Ecto neural progenitor cell (in vitro differentiated cells): ENCODE measurements at places on chromosomes 7 and 10.

GRCh38 chr7:25815711-25816110 is 336.3 kb upstream of the NFE2L3 start:
- no peak for DNase-seq

DNA sequence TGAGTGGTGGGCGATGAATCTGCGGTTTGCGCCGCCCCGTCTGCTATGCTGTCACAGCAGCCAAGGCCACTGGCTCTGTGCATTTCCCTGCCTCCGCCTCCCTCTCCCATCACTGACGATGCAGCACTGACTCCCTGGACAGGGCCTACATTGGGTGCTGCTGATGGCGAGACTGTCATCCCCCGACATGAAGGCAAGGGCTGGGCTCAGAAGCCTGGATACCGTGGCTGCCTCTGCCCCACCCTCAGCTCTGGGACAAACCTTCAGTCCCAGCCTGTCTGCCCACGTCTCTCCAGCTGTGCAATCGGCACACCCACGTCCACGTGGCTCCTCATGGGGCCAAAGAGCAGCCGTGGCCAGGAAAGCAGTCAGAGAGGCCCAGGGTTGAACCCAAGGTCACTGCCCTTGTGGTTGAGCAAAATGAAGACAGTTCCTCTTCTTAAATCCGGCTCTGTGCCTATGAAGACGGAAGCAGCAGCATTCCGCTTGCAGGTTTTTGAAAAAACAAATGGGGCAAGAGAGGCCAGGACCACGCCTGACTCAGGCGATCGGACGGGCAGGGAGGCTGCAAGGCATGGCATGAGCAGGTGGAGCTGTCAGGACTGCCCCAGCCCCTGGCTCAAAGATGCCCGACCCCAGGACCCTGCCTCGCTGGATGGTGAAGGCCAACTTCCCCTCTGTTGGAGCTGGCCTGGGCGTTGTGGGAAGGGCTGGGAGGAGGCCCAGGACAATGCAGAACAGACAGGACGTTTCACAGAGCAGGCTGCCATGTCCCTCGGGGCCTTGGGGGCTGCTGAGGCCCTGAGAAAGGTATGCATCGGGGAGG is 517.5 kb downstream of the DNAJB6 start:
- no peak for DNase-seq

DNA sequence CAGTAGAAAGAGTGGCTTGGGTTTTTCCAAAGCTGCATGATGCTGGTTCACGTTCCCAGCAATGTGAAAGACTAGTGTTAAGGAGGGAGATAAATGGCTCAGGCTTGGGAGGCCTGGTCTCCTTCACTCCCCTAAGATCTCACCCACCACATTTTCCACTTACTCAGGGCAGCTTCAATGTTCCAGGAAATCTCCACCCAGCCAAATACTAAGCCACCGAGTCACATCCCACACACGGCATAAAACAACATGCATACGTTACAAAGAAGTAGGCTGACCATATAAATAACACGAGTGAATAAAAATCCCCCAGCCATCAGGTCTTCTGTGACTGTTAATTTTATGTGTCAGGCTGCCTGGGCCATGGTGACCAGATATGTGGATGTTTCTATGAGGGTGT is 303.5 kb downstream of the SFMBT2 start:
- no peak for DNase-seq

DNA sequence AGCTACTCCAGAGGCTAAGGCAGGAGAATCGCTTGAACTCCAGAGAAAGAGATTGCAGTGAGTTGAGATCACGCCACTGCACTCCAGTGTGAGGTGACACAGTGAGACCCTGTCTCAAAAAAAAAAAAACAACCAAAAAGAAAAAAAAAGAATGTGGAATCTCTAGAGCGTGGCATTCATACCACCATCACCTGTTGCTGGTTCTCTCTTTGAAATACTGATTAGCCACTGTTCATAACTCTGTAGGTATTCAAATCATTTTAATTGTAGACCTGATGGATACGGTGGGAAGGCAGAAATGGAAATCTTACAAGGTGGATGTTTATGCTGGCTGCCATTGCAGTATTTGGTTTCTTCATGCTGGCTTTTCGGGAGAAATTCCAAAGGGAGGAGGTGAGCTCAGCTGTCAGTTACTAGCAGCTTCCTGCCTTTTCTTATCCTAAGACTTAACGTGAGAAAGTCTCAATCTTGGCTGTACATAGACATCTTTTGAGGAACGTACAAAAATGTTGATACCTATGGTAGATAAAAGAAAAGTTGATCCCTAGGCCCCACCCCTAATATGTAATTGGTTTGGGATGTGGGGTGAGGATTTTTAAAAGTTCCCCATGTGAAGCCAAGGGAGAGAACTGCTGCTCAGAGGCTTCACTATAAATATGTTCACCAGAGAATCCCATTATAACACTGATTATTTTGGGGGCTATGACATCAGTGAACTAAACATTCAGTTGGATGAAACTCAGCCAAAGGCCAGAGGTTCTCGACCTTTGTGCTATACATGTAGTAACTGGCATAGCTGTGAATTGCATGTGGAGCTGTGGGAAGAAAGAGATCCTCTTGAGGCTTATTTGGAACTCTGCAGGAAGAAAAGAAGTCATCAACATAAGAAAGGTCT is 26.9 kb upstream of the MKLN1 start:
- DNase-seq: no peak

- peak; percentile 71 for DNase-seq
Measured at GRCh38 chr10:124743191-124744101, 732 bp downstream of the FAM53B start.

DNA sequence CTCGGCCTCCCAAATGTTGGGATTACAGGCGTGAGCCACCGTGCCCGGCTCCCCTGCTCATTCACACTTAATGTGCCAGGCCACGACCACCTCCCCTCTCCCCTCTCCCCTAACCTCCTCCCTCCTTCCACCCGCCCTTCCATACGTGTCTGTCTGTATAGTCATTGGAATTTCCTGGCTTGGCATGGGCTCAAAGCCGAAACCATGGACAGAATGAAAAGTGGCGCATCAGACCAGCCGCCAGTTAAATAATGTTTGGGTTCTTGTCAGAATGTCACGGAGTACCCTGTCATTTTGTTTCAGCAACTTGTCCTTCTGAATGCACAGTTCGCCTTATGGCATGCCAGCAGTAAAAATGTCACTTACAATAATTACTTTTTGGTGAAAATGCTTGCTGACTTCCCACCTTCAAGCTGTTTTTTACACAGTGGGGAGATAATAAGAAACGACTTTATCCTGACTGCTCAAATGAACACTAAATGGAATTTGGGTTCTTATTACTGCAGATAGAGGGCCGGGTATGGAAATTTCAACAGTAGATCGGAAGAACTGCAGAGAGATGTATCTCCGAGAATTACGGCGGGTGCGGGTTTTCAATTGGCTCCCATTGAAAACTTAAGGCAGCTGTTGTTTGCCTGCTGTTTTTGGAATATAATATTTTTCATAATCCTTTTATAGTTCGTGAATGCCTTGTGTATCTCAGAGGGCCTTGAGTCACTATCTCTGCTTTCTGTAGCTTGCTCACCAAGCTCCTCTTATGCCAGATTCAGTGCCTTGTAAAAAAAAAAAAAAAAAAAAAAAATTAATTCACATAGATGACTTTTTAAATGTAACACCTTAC is 65.5 kb upstream of the SH2B2 start:
- no peak for DNase-seq
